ENCODE measurements at places on chromosomes 13 and 19. TPM values are rescaled to one million over a fixed set of nuclear protein-coding genes. Genes with fewer than 3 reads are reported as not detected.

The APLP1 gene
- 7.1 TPM for polyA plus RNA-seq

GRCh38 chr13:41785402-41786172 is 175.3 kb downstream of the VWA8 start:
- DNase-seq = no peak

DNA sequence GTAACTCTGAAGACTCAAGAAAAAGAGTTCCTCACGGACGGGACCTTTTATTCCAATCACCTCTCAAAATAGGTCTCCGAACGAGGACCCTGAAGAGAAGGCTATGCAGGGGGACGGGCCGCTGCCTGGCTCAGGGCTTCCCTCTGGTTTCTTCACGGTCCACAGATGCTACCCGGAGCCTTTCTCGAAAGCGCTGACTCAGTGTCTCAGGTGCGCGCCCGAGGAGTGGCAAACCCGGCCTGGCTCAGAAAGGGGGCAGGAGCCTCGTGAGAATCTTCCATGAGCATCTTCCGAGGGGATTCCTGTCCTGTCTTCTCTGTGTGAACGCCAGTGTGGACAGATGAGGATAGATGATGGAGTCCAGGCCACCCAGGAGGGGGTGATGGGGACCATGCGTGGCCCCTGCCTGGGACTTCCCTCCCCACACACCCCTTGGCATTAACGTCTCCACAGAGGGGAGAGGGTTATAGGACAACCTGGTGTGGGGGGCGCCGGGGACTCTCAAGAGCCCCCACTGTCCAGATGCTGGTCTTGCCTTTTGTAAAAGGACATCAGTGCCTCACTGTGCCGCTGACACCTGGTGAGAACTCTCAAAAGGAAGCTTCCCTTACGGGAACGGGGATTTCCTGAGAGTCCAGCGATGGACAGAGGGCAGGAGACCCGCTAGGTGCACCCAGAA is 16.5 kb downstream of the LSM4 start:
- no peak for DNase-seq

The KCNN4 gene
- polyA plus RNA-seq = 0.51 TPM

DNA sequence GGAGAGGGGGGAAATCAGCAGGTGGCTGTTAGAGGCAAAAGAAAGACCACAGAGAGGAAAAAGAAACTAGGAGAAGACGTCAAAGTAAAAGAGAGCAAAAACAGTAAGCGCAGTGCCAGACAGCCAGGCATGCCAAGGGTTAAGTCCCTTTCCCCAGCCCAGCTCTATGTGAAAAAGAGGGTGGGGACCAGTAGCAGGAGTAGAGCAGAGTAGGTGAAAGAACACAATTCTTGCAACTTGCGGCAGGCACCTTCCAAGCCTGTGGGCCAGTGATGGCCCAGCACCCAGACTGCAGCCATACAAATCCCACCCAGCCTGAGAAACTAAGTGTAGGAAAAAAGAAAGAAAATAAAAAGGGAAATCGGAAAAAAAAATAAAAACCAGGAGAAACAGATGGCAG is 64.2 kb upstream of the ZNF85 start:
- no peak for DNase-seq

The EDDM13 gene
- polyA plus RNA-seq = 1.8 TPM

The SHKBP1 gene
- polyA plus RNA-seq = 18.3 TPM

DNA sequence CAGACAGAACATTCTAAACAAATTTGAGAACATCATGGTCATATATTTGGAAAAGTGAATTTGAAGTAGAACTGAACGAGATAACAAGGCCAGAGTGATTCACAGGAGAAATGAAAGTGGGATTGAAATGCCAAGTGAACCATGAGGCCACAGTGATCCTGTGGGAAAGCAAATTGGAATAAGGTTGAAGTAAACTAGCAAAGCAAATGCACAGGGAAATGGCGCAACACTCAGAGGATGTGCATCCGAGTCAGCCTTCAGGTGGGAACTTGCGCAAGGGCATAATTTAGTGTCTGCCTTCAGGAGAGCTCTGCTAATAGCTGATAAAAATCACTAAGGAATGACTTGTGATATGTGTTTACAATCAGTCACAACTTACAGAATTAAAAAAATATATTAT is 696.6 kb downstream of the LIG4 start:
- no peak for DNase-seq

DNA sequence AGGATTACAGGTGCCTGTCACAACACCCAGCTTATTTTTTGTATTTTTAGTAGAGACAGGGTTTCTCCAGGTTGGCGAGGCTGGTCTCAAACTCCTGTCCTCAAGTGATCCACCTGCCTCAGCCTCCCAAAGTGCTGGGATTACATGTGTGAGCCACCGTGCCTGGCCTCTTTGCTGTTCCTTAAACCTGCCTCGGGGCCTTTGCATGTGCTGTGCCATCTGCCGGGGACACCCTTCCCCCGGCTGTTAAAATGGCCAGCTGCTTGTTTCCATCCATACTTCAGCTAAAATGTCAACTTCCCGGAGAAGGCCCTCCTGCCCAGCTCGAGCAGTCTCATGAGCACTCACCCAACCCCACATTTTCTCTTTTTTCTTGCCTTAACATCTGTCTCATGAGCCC is 19.1 kb upstream of the PDE4C start:
- no peak for DNase-seq

DNA sequence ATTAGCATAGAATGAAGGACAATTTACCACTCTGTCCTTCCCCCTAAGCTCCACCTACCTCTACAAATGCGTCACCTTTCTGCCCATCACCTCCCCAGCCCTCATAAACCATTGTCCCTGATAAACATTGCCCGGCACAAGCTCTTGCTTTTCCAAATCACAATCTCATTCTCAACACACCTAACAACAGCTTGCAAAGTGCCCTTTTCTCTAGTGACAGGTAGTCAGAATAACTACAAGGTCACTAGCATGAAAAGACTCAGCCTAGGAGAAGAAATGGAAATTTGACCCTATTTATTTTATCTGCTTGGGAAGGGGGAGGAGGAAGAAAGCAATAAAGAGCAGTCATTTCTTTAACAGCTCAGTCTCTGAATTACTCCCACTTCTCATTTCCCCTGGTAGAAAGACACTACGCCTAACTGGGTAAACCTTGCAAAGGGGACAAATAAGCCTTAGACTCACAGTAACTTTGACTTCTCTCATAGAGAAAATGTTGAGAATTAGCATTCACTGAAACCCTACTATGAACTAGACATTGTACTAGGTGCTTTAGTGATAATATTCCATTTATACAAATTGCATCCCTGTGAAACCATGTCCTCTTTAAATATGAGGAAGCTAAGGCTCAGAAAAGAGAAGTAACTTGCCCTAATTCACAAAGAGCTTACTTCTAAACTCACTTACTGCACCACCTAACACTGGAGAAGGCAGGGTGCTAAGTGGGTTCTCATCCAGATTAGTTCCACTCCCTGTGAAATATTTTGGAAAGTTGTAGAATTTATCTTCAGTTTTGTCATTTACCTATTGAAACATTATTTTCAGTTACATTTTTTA is 116.2 kb upstream of the FNDC3A start:
- DNase-seq = no peak

The FFAR1 gene
- polyA plus RNA-seq = not detected

The GPR42 gene
- polyA plus RNA-seq = not detected

The FBXO27 gene
- polyA plus RNA-seq = 2.2 TPM

The MEDAG gene
- polyA plus RNA-seq = 8.4 TPM

The SIGLEC14 gene
- 0.94 TPM for polyA plus RNA-seq

The APC2 gene
- 0.91 TPM for polyA plus RNA-seq

DNA sequence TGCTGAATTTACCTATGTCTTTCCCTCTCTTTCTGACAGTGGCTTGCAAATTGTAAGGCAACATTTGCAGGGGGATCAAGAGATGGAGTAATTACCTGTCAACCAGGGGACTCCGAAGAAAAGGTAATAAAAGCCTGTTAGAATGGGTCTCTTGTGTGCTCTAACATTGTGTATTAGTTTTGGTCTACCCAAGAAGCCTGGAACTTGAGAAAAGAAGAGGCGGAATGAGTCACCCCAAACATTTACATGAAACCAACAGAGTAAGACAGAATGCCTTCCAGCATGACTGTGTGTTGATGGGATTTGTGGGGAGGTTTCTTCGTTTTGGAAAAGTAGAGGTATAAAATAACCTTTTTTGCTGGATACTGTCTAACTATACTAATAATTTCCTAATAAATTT is 36.7 kb downstream of the ZAR1L start:
- DNase-seq = no peak

DNA sequence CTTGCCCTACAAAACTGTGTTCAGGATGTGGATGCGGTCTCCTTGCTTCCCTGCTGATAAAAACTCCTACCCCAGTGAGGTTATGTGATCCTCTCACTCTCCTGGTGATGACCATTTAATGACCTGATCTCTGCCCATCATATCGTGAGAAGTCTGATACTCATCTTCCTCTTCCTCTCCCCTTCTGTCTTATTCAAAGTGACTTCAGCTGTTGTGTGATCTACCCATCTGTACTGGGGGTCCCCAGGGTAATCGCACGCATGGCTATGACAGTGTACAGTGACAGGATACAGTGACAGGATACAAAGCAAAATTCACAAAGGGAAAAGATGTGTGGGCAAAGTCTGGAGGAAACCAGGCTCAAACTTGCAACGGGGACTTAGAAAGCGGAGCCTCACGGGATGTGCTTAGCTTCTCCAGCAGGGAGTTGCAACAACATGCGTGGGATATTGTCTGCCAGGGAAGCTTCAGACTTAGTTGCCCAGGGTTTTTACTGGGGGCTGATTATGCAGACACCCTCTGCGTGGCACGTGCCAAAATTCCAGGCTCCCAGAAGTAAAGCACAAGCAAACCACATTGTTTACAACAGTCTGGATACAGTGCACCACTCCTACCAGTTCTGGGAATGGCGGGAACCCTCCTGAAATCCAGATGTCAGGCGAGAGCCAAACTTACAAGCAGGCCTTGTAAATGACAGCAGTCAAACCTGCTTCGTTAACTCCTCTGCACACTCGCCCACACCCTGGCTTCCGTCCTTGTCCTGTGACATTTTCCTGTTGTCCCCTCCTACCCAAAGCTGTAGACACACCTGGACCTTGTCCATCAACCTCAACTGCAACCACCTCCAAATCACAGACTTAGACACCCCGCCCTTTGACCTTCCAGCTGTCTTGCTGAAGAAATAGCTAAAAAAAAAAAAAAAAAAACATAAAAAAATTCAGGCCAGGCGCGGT is 18.0 kb upstream of the GARRE1 start:
- DNase-seq = no peak

DNA sequence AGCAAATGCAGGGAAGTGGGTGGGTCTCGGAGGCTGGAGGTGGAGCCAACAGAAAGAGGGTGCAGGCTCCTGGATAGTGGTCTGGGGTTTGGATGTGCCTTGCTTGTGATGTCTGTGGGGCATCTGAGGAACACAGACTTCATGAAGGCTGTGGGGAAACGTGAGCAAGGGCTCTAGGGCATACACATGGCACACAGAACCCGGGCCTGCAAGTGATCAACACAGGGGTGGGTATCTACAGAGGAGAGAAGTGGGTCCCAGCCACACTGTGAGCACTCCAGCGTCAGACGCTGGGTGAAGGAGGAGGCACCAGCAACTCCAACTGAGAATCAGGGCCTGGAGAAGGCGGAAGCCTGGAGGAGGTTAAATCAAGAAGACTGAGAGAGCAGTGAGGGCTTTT is 5.4 kb upstream of the UBE2M start:
- DNase-seq = no peak

The CLIP3 gene
- 15.5 TPM for polyA plus RNA-seq

GRCh38 chr19:8456064-8456463 is 11.3 kb downstream of the HNRNPM start:
- DNase-seq = no peak

DNA sequence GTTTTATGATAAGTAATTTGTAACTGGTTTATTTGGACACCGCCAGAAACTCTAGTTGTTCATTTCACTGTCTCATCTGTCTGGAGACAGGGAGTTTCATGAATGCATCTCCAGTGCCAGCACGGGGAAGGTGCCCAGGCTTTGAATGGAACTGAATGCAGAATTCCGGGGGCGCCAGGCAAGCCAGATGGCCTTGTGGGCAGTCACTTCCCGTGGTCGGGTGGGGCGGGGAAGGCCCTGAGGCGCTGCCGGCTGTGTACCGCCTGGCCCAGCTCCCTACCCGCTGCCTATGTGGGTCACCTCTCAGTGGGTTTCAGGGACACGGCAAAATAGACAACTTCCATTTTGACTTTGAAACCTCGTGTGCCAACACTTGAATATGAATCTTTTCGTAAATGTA is 28.8 kb upstream of the MCF2L start:
- DNase-seq = no peak

The ERICH6B gene
- polyA plus RNA-seq = 1.2 TPM

GRCh38 chr13:27952876-27953675 is 16.0 kb downstream of the CDX2 start:
- no peak for DNase-seq

DNA sequence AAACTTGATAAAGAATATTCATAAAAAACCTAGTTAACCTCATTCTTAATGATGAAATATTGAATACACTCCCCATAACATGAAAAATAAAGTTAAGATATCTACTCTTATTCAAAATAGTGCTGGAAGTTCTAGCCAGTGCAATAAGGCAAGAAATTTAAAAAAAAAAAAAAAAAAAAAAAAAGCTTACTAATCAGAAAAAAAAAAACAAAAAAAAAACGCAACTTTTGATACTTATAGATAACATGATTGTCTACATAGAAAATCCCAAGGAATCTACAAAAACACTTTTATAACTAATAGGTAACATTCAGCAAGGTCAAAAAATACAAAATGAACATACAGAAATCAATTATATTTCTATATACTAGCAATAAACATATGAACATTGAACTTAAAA is 515.6 kb downstream of the UQCRFS1 start:
- no peak for DNase-seq

The LPAR2 gene
- 4.6 TPM for polyA plus RNA-seq

The LRRC4B gene
- polyA plus RNA-seq = 8.5 TPM

DNA sequence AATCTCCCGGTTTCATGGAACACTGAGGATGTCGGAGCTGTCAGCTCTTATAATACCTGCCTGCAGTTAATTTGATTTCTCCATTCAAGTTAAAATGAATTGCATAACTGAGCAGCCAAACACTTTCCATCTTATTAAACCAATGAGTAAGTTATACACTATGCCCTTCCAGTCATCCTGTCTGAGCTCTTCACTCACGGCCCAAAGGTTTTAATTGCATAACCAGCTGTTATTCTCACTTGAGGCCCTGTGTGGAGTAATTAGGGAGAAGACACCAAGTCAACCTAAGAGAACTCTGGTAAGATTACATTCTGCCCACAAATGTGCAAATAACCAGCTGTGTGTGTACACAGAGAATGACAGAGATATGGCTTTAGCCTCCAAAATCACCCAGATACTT is 303.5 kb downstream of the TBC1D4 start:
- no peak for DNase-seq

DNA sequence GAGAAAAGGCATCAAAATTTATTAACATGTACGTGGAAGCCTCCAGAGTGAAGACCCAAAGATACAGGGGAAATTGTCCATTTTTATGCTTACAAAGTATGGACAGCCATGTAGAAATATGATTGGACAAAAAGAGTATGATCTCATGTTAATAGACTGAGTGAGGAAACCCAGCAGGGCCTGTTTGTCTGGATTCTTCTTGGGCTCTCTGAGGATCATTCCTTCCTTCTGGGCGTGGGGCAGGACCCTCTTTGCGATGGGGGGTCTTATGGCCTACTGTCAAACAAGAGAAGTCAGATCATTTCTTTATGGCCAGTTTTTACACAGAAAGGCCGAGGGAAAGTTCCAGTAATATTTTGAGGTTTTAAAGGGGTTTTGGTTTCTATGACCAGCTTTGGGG is 110.8 kb downstream of the ESD start:
- DNase-seq = no peak

Measured in forelimb muscle (tissue), 1 donor.